ENCODE measurements at places on chromosomes 13 and 19.

DNA sequence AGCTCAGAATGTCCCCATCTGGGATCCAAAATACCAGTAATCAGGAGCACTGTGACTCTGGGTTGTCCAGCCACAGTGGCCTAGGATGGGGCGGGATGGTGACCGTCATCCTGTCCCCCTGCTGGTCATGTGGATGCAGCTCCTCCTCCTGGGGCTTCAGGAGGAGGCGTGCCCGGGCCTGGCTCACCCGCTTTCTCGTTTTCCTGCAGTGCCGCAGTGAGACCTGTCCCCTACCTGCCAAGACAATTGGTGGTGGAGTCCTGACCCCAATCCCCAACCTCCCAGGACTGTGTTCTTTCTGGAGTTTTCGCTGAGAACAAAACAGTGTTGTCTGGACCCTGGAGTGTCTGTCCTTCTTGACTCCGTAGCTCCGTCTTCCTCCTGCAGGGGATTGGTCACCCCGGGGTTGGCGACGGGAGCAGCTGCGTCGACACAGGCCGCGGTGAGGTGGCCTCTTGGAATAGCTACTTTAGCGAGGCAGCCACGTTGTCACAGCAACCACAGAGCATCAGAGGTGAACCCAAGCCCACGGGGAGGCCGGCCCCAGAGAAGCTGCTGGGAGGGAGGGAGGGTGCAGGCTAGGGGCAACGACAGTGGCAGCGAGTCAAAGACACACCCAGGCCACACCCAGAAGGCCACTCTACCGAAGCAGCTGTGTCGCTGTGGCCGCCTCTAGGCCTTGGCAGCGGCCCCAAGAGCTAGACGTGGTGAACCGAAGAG is 10.2 kb upstream of the EMC10 start:
- DNase-seq, result no peak

GRCh38 chr13:30354493-30355383 is 47.4 kb upstream of the KATNAL1 start:
- DNase-seq, result no peak

DNA sequence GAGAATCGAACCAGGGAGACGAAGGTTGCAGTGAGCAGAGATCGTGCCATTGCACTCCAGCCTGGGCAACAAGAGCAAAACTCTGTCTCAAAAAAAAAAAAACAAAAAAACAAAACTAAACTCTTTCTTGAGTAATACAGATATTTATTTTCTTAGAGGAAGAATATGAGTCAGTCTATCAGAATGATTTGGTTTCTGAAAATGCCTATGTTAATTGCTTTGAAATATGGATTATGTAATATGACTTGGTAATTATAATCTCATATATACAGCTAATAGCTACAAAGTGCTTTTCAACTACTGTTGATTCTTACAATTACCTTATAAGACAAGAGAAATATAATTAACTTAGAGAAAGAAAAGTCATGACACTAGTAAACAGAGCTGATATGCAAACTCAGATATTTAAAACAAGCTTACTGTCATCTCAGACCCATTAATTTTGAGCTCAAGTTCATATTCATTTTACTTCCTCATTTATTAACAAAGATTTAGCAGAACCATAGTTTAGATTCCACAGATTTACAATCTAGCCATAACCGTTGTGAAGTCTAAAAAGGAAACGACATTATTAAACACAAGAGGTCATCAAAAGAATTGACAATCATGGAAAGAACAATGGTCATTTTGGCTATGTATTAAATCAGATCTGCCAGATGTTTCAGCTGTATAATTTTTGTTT is 88.0 kb downstream of the TBC1D4 start:
- no peak for DNase-seq

- DNase-seq, result no peak
Observed at GRCh38 chr19:39735688-39736087, 2.1 kb downstream of the CLC start.

- DNase-seq, result peak; percentile 18
Observed at GRCh38 chr19:47518139-47518538, 3.3 kb upstream of the NAPA start.

Measured in stimulated activated CD4-positive, alpha-beta T cell treated with anti-CD3 and anti-CD28 coated beads, Interleukin-4, amount 100 ng/mL, for 4 hours (primary cell).